Activated T-helper 1 cell treated with Interleukin-2 at 50 U/mL for 16 hours (primary cell): ENCODE measurements at places on chromosomes 4 and X.

GRCh38 chr4:10577508-10578426, 106.8 kb downstream of the CLNK start:
- no peak for DNase-seq

DNA sequence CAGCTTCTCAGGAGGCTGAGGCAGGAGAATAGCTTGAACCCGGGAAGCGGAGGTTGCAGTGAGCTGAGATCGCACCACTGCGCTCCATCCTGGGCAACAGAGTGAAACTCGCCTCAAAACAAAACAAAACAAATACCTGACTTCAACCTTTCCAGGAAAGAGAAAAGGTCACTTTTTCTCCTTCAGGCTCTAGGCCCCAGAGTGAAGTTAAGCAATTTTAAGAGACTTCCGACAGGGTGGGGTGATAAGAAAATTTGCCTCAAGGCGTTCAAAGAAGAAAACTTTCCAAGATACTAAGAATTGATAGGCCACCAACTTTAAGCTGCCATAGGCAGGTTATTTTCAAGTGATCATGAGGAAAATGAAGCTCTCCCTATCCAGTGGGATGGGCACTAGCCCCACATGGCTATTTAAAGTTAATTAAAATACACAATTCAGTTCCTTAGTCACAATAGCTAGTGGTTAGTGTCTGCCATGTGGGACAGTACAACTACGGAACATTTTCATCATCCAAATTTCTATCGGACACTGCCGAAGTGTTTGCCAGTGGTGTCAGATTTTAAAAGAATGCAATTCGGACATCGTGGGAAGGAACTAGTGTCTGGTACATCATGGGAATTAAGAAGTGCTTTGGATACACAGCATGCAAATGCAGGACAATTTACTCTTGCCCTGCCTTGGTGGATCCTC, 33.0 kb downstream of the SMS start:
- DNase-seq, result no peak

GRCh38 chr4:123215536-123215935, 181.1 kb upstream of the SPRY1 start:
- no peak for DNase-seq

DNA sequence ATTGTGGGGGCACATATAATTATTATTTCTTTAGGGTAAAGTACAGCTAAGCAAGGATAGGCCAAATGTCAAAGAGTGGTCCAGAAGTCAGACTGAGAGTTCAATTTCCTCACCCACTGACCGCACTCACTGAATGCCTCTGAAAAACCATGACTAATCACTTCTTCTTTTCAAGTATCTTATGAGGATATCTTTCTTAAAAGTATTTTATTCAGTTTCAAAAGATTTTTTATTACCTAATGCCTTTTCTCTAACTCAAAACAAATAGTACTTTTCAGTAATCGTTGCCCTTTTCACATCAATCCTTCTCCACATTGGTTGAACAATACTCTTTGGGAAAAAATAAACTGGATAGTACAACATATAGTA, 61.7 kb upstream of the CAMK2D start:
- no peak for DNase-seq

GRCh38 chrX:20221902-20222301, 44.8 kb downstream of the RPS6KA3 start:
- DNase-seq, result no peak

GRCh38 chrX:110408949-110409588, 50.4 kb downstream of the RTL9 start:
- DNase-seq, result no peak

- no peak for DNase-seq
These were observed 94.6 kb downstream of the PAPSS1 start for GRCh38 chr4:107625391-107625902.

DNA sequence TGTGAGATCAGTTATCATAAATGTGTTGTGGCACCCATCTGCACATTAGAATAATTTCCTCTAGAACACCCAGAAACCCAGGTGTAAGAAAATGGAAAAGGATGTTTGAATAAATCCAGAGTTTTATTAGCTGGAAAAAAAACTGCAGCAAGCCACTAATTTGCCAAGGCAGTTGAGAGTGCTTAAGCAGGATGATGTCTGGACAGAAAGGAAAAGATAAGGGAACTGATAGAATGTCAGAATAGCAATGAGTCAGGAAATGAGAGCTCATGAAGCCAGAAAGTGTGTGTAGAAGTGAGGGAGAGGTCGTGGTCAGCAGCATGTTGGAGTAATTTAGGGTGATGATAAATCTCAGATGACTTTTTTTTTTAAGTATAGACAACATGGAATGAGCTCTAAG, 15.2 kb upstream of the NEUROG2 start:
- DNase-seq, result no peak

- DNase-seq, result no peak
These were observed 43.0 kb upstream of the SCOC start for GRCh38 chr4:140330311-140330900.

- DNase-seq, result no peak
These were observed 39.8 kb upstream of the VCX3A start for GRCh38 chrX:6574762-6575161.
